ENCODE measurements at places on chromosomes 2 and 18. TPM values are rescaled to one million over a fixed set of nuclear protein-coding genes. Genes with fewer than 3 reads are reported as not detected.
A peak's percentile ranks its signal among the peaks of the same experiment; 100 is the strongest.

- peak; percentile 68 for DNase-seq
Observed at GRCh38 chr18:74496508-74497323, 553 bp downstream of the CNDP2 start.

- no peak for DNase-seq
Observed at GRCh38 chr2:150143087-150143536, 344.4 kb downstream of the RND3 start.

IKZF2 gene
- 6.8 TPM for total RNA-seq

SAG gene
- total RNA-seq: not detected

CTLA4 gene
- 0.11 TPM for total RNA-seq

CCL20 gene
- not detected for total RNA-seq

REG3A gene
- not detected for total RNA-seq

All from left ventricle myocardium inferior (tissue), 1 donor.